ENCODE measurements at places on chromosomes 2 and 18.

GRCh38 chr18:59142274-59142673, 2.6 kb downstream of the SEC11C start:
- DNase-seq = peak; percentile 13

- DNase-seq = no peak
These were observed 311.9 kb downstream of the CCDC178 start for GRCh38 chr18:33128581-33128980.

DNA sequence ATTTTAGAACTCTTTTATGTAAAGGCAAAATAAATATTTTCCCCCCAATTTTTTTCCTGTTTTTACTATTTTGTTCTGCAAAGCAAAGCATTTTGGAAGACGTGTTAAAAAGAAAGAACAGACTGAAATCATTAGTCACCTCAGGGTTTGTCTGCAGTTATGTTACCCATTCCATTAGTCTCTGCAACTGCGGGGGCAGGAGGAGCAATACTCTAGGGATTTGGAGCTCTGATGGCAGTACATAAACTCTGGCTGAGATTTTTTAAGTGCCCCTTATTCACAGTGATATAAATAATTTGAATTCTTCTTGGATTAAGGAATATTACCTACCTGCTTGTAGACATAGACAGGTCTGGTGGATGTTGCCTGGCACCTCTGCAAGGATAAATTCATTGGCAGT, 88.0 kb upstream of the CELF4 start:
- no peak for DNase-seq

GRCh38 chr18:22322243-22322691, 95.4 kb downstream of the CTAGE1 start:
- DNase-seq = no peak

- no peak for DNase-seq
These were observed at the start of gene IL1RL2 for GRCh38 chr2:102186791-102187495. Gene IL1RL2 (plus strand): TSS chr2:102187023. CDS start chr2:102187868, 845 bp downstream.

DNA sequence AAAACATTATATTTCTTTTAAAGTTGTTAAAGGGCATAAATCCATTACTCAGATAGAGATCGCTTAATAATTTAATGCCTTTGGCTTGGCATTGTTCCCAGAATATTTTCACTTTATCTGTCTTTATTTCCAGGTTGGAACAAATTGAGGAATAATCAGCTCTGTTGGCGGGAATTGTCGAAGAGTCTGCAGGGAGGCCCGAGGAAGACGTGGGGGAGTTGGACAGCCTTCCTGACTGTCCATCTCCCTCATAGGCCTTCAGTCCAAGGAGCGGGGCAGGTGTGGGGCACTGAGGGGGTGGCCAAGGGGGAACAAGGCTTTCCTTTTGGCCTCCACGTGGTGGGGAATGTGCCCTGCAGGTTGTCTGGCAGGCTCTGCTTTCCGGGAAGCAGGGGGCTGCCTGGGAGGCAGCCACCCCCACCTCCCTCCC, 179.6 kb downstream of the ZBTB7C start:
- DNase-seq = no peak

DNA sequence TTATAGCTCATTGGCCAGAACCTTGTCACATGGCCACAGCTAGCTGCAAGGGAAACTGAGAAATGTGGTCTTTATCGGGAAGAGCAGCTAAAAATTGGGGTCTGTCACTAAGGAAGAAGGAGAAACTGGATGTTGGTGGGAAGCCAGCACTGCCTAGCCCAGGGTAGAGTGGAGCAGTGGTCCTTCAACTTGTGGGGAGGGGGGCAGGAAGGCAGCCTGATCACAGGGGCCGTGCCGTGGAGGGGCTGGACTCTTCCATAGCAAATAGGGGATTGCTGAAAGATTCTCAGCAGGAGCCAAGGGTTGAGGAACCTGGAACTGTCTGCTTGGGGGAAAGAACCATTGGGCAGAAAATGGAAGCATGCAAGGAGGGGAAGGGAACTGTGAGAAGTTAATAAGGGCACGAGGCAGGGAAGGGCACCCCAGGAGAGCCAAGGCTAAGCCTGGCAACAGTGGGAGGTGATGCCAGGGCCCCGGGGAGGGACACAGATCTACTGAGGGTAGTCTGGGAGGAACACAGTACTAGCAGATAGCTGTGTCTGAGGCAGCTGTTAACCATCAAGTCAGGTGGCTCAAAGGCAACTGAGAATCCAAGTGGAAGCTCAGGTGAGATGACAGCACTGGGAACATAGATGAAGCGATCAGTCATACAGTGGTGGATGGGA, 5.9 kb upstream of the NEURL3 start:
- DNase-seq = no peak

DNA sequence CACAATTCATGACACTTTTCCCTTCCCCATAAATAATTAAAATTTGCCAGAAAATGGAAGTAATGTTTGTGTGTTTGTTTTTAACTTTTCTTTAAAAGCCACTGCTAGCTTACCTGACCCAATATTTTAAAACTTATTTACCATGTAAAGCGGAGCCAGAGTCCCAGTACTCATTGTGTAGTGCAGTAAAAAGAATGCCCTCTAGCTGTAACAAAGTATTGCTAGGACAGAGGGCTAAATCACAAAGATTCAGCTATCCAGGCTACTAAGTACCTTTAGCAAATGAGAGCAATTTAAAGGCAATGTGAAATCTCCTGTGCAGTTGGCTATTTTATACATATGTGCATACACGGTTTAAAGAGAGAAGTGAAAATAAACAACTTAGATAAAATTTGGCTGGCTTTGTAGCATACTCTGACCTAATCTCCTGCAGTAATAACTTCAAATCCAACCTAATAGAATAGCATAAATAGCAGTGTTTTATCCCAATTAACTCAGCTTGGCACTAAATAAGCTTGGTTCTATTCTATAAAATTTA, 997.4 kb upstream of the PIK3C3 start:
- DNase-seq = no peak

DNA sequence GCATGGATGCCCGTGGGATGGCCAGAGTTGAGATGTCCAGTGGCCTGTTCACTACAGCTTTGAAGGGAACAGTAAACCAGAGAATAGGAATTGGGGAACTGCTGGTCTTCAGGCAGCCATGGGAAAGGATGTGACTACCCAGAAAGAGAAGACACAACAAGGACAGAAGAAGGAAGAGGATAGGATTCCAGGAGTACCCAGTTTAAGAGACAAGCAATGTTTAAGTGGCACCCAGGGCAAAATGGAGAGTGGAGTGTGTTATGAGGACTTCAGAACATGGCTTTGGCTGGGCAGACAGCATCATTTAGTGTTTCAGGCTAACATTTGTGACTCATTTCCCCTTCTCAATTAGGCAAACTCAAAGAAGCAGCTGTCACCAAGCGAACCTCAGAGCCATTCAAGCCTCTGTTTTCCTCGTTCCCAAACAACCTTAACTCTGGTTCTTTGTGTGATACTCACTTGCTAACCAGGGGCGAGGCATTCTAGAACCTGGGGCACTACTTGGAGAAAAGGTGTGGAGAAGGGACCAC, 4.0 kb upstream of the FAM124B start:
- DNase-seq = no peak

- DNase-seq = no peak
These were observed 66.4 kb downstream of the ZNF516 start for GRCh38 chr18:76428396-76429261.

DNA sequence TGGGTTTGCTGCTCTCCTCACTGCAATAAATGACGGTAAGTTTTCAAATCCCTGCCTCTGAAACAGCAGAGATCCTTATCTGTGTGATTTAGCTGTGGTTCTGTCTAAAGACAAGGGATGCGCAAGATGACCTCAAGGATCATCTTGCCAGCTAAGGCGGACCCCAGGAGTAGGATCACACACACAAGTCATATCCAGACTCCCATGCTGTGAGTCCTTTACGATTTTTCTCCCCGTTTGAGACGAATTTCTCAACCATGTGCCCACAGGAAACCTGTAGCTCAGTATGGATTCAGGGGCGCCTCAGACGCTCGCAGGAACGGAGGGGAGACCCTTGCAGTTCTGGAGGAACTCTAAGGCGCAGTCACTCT, 11.1 kb upstream of the DCTN1 start:
- no peak for DNase-seq

- no peak for DNase-seq
These were observed 38.3 kb upstream of the ACAA2 start for GRCh38 chr18:49851624-49852023.

DNA sequence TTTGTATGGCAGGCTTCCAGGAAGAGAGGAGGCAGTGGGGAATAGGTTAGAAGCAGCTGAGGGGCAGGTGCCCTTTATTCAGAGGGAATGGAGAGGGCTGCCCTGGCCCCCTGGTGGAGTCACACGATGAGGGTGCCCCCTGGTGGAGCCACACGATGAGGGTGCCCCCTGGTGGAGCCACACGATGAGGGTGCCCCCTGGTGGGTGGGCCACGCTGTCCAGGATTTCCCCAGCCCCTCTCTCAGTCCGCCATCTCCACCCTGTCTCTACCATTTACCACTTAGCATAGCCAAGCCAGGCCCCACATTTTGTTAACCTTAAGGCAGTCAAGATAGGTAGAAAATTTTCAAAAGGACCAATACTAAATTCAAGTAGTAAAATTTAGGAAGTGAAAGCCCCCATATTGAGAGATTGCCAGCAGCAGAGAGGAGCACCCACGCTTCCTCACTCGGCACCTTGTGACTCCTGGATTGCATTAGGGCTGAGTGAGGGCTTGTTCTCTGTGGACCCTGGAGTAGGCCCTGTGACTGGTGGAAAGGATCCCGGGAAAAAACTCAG, 10.4 kb upstream of the FAM228A start:
- peak; percentile 21 for DNase-seq

GRCh38 chr2:214881647-214882202, 72.2 kb upstream of the BARD1 start:
- no peak for DNase-seq

DNA sequence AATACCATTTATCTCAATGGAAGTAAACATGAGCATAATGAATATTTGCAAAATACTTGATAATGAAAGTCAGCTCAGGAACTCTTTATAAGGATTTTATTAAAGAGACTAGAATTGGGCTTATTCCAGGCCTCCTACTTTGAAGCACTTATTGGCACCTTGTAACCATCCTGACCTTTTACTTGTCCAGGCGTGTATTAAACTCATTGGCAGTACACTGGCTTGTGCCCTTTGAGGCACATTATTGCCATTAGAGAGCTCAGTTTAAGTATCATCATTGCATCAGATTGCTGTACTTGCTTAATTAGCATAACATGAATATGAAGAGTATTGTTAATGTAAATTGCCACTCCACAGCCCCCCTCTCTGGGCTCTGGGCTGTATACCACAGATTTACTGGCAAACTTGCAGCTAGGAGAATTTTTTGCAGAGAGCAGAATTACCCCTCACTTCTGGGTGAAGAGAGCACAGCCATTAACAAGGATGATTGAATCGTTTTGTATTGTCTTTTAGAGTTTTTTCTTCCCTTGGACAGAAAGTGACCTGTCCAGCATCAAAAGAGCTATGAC, 72.5 kb downstream of the XIRP2 start:
- DNase-seq = no peak

GRCh38 chr2:64021578-64021977, 2.4 kb upstream of the VPS54 start:
- DNase-seq = no peak

DNA sequence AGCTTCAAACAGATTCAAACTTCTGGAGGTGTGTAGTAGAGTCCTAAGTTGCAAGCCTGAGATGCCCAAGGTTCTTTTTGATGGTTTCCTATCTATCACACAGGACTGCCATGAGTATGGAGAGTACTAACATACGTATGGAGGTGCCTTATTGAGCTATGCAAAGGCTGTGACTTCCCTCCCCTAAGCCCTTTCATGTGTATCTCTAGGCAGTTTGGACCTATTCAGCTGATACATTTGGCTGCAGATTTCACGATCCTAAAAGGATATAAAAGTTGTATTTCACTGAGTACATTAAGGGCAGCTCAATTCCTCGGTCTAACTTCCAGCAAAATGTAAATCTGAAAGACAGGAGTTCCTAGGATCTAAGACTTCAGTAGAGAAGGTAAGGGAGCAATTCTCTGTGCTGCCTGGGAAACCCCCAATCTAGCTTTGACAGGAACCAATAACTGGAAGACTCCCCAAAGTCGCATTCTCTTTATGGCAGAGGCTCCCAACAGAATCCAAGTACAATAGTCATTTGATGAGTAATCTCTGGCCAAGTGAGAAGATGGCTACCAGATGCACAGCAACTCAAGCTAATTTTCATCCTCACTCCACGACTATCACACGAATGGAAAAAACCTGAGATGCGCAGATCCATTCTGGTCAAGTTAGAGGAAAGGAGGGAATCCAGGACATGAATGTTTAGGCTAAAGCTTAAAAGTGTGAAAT, 83.8 kb downstream of the ATL2 start:
- DNase-seq = no peak

DNA sequence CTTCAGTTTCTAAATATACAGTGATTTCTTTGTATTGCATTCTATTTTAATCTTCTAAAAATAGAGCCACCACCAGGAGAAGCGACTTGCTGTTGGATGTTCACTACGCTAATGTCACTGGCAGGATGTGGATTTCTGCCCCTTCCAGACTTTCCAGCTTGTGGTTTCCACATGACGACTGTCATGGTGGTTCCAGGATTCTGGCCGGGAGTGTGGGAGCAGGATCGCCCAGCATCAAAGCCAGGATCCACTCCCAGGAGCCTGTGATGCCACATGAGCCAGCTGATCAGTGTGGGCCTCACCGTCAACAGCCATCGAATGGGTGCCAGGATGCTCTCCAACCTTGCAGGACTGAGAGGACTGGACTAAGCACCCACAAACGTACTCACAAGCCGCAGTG, 148.8 kb downstream of the HDAC4 start:
- DNase-seq = no peak

DNA sequence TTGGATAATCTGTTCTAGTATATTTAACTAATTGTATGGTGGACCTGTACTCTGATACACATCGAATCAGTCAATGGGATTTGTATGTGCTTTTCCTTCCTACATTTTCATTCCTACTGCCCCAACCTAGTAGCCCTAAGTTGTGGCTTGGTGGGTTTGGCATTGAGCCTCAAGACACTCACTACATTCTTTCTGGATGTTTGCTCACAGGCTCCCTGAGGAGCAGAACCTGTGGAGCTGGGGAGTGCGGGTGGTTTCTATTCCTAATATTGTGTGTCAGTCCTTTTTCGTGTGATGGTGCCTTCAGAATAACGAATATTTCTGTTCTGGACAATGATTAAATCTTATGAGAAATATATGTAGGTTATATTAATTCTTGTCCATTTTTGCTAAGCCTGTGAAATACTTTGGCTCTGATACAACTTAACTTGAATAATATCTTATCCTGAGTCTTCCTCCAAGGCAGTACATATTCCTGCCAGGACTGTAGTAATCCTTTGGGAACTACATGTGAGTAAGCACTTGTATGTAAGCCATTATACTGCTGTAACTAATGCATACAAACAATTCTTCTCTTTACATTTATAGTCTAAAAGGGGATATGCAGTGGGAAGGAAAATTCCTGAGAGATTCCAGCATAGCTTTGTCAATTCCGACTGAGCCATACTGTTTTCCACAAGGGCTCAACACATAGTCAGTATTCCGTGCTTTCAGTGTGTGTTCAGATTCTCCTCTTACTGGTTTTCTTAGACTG, 150.6 kb downstream of the AGPS start:
- no peak for DNase-seq

- DNase-seq = no peak
These were observed 40.9 kb upstream of the KDM3A start for GRCh38 chr2:86400321-86400720.
